ENCODE measurements at places on chromosomes 4 and X.

GRCh38 chrX:46551494-46552128 is 6.4 kb upstream of the ZNF674 start:
- DNase-seq: no peak

GRCh38 chr4:99382745-99383360 is 30.3 kb upstream of the ADH1C start:
- DNase-seq: no peak

DNA sequence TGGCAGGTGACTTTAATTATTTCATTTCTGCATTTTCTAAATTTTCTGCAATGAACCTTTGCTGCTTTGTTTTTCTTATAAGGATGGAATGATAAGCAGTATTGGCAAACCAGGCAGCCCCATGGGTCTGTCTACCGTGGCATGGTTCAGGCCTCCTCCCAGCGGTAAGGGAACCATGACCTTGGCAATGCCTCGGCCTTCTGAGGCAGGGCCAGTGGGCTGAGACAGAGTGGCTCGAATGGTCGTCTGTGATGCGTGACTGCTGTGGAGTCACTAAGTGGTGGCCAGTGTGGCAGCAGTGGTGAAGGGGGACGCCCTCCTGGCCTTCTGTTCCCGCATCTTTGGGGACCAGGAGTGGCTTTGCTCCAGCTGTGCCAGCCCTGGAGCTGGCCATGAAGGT is 43.6 kb upstream of the GRPEL1 start:
- DNase-seq: no peak

DNA sequence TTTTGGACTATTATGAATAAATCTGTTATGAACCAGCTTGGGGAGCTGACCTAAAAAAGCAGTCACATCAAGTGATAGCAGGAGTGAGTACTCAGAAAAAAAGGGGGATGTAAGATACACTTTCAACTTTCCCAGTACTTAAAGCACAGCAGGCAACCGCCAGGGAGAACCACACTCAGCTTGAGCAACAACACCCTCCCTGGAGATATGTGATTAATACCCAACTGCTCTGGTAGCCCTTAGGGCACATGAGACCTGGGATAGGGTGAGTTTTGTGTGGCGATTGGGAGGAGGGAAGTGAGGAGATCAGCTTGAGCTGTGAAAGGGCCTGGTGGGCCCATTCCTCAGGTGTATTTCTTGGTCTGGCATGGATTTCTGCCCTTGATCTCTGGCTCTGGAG is 220.3 kb upstream of the SFRP2 start:
- no peak for DNase-seq

- DNase-seq: no peak
These were observed 53.4 kb upstream of the COL25A1 start for GRCh38 chr4:109355835-109356234.

DNA sequence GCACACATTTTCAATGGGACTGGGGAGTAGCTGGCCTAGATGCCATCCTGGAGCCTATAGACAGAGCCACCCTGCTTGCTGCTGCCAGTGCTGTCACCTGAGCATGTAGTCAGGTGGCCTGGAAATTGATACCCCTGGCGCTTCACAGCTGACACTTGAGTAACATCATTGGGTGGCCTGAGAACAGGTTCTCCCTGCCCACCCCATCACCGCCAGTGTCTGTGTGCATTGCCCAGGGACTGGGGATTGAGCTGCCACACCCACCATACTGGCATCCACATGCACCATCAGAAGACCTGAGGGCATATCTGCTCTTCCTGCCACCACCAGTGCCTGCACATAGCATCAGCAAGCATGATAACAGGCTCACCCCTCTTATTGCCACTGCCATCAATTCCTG is 1142.9 kb upstream of the PABPC4L start:
- DNase-seq: no peak

- no peak for DNase-seq
These were observed 650.7 kb downstream of the IL1RAPL1 start for GRCh38 chrX:29237972-29238371.

GRCh38 chr4:146550161-146550560 is 28.4 kb upstream of the SLC10A7 start:
- DNase-seq: no peak

DNA sequence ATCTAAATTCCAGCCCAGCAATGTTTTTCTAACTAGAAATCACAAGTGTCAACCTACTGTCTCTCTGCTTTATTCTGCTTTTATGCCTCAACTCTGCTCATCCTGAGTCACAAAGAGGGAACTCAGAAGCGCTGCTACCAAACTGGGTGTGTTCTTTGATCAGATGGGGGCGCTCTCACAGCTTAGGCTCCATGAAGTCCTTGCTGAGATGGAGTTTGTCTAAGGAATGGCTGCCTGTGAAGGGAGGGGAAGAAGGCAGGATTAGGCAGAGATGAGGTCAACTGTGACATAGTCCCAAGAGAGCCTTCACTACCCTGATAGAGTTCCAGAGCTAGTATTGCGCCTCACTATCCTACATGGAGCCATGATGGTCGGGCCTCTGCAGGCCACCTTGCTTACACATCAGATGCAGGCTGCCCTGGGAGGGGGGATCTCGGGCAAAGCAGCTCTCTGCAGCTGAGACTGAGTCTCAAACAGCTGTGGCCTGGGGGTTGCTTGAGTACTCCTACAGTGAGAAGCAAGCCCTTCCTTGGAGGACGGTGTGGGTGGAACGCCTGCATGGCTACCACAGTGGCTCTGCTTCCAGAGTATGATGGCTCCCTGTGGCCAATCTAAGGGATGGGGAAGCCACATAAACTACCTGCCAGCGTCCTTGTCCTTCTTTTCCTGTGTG is 219.9 kb downstream of the CCNG2 start:
- DNase-seq: no peak

DNA sequence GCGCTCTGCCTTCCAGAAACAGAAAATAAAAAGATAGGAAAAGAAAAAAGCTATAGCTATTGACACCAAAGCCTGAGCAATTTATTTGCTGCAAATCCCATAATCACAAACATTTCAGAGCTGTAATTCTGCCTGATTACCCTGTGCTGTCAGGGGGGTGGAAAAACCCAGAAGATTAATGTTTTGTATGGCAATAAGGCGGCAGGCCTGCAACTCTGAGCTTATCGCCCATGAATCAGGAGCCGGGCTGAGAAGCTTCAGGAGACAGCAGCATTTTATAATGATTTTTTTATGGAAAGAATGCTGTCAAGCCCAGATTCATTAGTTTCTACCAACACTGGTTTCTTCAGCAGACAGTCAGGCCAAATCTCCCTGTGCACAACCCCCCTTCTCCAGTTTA is 82.6 kb upstream of the TMEM164 start:
- DNase-seq: no peak

GRCh38 chrX:110089656-110090403 is 86.9 kb downstream of the TMEM164 start:
- DNase-seq: no peak

DNA sequence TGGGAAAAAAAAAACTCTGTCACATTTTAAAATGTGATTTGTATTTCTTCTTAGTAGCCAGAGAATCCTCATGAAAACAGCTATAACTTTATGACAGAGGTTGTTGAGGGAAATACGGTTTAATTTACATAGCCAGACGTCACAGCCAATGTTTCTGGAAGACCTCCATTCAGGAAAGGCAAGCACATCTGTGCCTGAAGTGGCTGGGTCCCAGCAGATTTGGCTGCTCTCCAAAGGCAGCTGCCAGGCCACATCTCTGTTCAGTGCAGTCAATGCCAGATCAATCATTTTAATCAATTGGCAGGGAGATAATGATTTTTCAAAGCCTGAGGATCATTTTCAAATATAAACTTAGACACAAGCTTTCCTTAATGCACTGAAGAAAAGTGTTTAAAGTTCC is 86.5 kb upstream of the ZIC3 start:
- no peak for DNase-seq

DNA sequence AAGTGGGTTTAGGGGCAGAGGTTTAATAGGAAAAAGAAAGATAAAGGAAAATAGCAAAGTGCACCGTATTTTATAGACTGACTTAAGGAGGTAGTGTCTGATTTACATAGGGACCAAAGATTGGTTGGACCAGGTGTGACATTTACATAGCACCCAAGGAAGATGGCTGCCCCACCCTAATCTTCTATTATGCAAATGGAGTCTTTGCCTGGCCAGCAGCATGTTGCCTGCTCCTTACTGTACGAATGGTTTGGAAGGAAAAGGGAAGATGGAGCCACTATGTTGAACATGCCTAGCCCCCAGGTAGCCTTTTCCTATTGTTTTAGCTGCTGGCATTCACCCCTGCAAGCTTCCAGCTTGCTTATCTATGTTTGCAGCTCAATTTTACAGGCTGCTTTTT is 146.2 kb upstream of the PDE5A start:
- DNase-seq: no peak

DNA sequence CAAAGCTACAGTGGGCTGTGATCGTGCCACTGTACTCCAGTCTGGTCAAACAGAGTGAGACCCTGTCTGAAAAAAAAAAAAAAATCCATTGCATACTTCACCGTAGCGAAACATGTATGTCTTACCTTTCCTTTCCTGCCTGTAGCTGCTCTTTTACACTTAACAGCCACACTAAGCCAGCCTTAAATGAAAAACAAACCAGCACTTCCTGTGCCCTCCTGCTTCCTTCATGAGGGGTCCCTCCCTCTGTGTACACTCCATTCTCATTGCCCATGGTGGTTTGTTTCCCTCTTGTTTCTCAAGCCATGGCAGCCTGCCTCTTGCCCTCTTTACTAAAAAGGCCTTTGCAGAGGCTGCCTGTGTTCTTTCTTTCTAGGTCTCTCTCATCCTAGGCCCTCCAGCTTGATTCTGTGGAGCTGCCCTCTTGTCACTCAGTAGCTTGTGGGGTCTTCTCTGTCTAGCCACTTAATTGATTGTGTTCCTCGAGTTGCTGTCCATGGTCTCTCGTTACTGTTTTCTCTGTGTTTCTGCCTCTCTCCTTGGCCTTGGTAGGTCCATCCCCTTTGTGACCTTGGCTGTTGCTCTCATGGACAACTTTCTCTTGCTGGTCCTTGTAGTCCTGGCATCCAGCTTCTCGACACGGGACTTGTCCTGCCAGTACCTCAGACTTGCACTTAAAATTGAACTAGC is 52.1 kb upstream of the MSANTD1 start:
- DNase-seq: no peak

DNA sequence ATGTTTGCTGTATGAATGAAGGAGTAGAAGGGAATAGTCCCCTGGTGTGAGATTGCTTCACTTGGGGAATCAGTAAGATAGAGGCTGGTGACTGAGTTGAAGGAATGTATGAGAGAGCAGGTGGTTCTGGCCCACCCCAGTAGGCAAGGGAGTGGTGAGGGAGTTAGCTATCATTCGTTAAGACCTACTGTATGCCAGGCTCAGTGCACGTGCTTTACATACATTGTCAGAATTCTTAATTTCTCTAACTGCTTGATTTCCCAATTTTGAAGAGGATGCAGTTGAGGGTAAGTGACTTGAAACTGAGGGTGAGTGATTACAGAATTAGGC is 700 bp downstream of the VMA21 start:
- DNase-seq: no peak

DNA sequence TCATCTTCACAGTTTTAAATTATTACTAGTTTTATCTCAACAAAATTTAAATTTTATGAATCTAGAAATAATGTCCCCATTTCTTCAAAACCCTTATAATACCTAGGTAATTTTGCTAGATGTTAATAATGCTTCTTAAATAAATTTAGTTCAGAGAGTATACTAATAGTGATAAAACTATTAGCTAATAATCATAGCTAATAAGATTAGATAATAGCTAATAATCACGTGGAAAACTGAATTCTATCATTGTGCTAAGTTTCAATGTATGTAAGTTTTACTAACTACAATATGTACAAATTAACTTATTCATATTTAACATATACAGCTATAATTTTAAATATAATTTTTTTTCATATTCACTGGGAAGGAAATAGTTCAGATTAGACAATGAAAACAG is 10.2 kb downstream of the ANKRD17 start:
- DNase-seq: no peak

GRCh38 chrX:130981836-130982235 is 76.3 kb upstream of the ARHGAP36 start:
- DNase-seq: no peak

DNA sequence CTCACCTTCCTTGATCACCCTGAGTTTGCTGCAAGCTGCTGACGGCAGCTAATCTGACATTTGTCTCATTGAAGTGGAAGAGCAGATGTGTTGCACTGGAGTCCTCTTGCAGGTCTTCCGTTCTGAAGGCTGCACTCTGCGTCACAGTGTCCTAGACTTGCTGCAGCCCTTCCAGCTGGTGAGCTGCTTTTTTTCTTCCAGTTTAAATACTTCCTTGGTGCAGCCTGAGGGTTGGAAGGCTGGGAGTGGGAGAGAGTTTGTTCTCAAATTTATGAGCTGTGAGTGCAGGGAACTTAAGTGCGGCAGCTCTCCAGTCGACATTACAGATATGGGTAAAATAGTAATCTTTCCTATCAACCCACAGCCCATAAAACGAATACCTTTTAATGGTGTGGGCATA is 303.6 kb upstream of the FAT1 start:
- no peak for DNase-seq

DNA sequence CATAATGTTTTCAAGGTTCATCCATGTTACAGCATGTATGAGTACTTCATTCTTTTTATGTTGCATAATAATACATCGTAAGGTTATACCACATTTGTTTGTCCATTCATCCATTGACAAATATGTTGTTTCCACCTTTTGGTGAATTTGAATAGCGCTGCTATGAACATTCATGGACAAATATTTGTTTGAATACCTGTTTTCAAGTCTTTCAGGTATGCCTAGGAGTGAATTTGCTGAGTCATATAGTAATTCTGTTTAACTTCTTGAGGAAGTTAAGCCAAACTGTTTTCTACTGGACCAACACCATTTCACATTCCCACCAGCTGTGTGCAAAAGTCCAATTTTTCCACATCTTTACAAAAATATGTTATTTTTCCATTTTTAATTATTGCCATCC is 31.5 kb downstream of the IRS4 start:
- DNase-seq: no peak

DNA sequence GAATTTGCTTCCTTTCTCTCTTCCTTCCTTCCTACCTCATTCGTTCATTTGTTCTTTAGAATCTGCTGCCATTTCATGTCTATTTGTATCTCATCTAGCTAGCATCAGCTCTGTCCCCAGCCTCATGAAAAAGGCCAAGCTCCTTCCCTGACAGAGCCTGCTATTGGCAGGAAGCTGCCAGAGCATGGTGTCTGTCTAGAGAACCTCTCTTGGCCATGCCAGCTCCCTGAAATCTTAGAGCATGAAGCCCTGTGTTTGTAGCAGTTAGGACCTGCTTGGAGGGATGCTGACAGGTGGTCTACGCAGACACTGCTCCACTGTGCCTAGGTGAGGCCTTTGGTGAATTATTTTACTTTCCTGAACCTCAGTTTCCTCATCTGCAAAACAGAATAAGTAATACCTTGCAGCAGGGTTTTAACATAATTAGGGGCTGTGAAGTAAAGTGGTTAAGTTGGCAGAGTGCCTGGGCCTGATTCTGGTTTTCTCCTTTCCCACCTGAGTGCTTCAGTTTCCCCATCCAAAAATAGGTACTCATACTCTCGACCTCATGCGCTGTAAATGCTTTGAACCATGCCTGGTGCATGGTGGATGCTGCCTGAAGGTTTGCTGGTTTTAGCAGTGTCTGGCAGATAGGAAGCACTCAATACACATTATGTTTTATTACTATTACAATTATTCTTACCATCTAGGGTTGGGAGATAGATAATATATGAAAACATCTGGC is 4.7 kb downstream of the PTTG2 start:
- DNase-seq: no peak

- DNase-seq: no peak
These were observed 21.7 kb downstream of the RAB40AL start for GRCh38 chrX:102958794-102959193.

Measured in putamen (tissue), 1 donor.